ENCODE measurements at places on chromosomes 5 and 9.

DNA sequence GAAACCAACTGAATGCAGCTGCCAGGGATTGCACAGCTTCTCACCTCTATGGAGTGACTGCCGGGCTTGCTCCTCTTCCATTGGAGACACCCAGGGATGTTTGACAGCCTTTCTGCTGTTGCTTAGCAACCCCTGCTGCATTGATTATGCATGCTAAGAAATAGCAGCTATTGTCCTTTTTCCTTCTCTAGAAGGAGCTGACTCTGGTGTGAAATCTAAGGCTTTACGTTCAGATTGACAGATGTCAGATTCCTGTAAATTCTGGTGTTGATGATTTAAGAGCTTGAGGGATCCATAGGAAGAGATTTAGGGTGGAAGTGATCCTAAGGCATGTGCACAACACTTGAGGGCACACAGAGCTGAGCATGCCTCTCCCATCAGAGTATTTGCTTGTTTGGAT lies 267.7 kb downstream of the NTRK2 start:
- DNase-seq, result no peak

GRCh38 chr5:98489021-98489420 lies 284.4 kb upstream of the RGMB start:
- no peak for DNase-seq

DNA sequence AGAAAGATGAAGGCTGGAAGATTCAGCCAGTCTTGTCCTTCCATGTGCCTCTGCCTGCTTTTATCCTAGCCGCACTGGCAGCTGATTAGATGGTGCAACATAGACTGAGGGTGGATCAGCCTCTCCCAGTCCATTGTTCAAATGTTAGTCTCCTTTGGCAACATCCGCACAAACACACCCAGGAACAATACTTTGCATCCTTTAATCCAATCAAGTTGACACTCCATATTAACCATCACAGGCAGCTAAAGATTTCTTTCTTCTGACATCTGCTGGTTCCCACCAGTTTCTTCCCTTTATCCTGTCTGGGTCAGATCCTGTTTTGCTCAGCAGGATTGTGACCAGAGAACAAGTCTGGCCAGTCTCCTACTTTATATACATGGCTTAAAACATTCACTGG lies 276.5 kb upstream of the TYRP1 start:
- peak; percentile 92 for DNase-seq

GRCh38 chr9:100101608-100102007 lies 2.6 kb downstream of the INVS start:
- DNase-seq, result peak; percentile 59

GRCh38 chr9:78437296-78437695 lies 140.4 kb downstream of the PSAT1 start:
- DNase-seq, result no peak

GRCh38 chr5:180974612-180975315 lies 13.9 kb upstream of the BTNL3 start:
- DNase-seq, result no peak

- DNase-seq, result no peak
These were observed 112.8 kb upstream of the SLC25A48 start for GRCh38 chr5:135721548-135722090.

GRCh38 chr9:32092031-32092430 lies 292.4 kb upstream of the ACO1 start:
- no peak for DNase-seq

GRCh38 chr9:121278477-121279261 lies 10.7 kb downstream of the GSN start:
- peak; percentile 76 for DNase-seq

GRCh38 chr9:87333802-87334201 lies 163.9 kb upstream of the DAPK1 start:
- no peak for DNase-seq

DNA sequence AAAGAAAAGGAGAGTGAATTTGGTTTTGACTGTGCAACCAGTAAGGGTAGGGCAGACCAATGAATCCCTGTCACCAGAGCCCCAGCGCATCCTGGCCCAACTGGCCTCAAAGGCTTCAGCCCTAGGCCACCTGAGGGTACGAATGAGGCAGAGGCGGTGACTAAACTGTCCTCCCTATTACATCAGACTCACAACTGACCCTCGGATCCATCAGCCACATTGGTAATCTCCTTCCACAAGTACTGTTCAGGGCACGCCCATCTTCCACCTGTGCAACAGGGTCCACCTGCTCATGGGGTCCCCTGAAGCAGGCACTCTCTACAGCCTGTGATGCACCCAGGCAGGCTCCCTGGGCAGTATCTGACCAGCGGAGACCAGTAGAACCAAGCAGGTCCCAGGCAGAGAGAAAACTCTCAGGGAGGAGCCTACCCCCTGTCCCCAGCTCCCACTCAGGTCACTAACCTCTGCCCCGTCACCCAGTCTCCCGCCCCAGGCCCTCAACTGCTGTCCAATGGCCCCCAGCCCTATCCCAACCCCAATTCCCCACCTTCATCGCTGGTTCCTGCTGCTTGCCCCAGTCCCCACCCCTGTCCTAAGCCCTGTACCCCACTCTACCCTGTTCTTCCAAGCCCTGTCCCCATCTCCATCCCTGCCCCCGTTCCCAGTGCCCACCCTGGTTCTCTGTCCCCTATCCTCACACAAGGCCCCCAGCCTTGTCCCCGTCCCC lies 904 bp downstream of the EDF1 start:
- DNase-seq, result no peak

DNA sequence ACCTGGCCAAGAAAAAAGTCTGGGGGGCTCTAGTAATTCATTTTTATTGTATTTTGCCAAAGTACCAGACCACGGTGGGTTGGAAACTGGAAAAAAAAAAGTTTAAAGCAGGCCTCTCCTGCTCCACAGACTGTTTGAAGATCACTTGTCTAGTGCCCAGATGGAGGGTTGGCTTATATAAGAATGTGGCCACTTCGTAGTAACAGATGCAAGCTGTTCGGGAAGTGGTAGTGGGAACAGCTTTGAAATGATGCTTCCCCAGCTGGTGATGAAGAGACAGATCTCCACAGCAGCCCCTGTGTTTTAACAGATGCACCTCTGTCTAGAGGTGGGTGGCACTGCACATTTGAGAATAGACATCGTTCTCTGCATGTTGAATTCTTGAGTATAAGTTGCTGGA lies 54.3 kb upstream of the DMRT3 start:
- peak; percentile 21 for DNase-seq

DNA sequence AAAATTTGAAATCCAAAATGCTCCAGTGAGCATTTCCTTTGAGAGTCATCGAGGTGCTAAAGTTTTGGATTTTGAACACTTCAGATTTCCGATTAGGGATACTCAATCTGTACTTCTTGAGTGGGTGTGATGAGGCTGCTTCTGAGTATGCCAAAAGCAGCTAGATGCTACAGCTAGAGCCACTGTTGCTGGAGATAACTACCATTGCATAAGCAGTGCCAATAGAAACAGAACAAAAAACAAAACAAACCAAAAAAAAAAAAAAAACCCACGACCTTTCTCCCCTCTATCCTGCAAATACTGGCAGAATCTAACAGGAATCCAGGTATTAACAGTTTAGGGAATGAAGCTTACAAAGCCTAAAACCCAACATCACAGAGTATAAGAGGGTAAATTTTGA lies 43.5 kb downstream of the PKD2L2 start:
- DNase-seq, result no peak

DNA sequence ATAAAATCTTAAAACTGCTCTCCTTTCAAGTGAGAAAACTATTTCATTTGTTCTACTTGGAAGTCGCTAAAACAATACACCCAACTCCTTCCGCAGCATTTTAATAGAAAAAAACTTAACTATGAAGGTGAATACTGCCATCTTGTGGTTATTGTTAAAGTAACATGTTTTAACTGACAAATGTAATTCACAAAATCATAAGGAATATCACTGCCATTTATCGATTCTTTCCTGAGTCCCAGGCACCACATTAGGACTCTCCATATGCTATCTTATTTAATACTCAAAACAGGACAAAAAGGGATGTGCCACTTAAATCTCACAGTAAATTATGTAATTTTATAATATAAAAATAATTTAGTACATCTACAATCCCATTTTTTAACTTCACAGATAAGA lies 130.5 kb upstream of the ITGA1 start:
- peak; percentile 75 for DNase-seq

- no peak for DNase-seq
These were observed 21.2 kb downstream of the GAS1 start for GRCh38 chr9:86926145-86926544.

- no peak for DNase-seq
These were observed 156.3 kb downstream of the PLPPR1 start for GRCh38 chr9:101184813-101185278.

DNA sequence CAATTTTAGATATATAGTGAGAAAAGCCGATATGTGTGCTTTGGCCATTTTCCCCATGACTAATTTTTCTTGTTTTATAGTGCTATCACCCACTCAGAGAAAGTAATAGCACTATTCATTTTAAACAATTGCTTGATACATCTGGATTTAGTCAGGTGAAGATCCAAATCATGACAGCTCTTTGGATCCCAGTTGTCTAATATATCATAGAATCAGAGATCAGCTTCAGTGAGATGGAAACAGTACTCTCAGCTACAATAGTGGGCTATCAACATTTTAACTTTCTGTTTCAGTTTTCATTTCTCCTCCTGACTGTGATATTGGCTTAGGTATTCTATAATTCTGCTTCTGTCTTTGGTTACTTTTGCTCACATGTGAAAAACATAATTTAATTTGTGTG lies 38.7 kb downstream of the VCAN start:
- no peak for DNase-seq

DNA sequence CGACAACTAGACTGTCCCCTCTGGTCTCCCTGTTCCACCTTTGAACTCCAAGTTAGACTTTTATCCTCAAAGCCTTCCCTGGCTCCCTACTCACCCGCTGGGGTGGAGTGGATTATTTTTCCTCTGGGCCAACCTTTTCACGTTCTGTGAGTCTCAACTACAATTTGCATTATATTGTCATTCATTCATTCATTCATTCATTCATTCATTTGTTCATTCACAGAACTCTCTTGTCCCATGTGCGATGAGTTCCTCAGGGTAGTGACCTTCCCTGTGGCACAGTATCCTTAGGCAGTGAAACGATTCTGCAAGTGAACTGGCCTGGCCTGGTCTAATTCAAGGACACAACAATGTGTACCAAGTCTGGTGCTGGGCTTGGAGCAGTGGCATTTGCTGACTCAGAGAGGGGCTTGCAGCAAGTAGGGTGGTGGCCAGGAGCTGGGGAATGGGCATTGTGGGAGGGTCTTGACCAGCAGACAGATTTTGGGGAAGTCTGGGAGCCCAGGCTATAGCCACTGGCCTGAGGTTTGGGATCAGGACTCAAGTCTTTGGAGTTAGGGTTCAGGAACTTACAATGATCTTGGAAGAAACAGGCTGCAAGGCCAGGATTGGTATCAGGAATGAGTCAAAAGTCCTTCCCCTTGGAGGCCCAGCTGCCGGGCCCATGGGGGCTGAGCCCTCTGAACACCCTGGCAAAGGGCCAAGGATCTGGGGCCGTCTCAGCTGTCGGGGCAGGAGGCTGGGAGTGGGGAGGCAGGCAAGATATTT lies 37.2 kb upstream of the COL15A1 start:
- peak; percentile 84 for DNase-seq

GRCh38 chr5:160458806-160459800 lies 37.4 kb downstream of the PTTG1 start:
- DNase-seq, result no peak

- DNase-seq, result no peak
These were observed 45.6 kb downstream of the FOXI1 start for GRCh38 chr5:170151097-170151831.

DNA sequence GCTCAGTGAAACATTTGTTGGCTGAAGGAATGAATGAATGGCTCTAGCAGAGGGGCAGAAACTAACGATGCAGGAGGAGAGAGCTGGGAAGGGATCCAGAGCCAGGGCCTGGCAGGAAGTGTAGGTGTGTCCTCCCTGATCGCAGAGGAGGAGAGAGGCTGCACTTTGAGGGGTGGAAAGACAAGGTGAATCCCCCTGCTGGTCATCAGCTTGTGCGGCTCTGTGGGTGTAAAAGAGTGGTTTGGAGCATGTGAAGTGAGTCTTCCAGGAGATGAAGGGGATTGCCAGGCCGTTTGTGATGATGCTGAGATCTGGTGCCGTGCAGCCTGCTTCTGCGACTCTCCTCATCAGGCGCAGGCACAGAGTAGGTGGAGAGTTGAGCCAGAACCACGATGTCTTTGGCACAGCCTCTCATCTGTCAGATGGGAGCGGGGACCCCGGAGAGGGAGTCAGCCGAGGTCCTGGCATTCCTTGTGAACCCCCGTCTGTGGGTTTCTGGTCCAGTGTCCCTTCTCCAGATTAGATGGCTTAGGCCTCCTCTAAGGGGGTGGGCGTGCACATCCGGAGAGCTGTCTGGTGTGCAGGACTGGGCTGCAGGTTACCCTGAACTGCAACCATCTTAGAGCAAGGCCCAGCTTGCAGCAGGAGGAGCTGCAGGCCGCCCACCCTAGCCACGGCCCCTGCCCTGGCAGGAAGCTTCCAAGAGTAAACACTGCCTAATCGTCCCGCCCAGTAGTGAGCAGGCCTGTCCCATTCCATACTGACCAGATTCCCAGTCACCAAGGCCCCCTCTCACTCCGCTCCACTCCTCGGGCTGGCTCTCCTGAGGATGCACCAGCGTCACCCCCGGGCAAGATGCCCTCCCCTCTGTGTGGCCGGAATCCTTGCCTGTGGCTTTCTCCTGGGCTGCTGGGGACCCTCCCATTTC lies at the start of gene ADAMTS13:
ADAMTS13 (plus strand) TSS at position 753 of the 928 bp plus-strand sequence; CDS start at position 830, 77 bp downstream.
- peak; percentile 50 for DNase-seq

DNA sequence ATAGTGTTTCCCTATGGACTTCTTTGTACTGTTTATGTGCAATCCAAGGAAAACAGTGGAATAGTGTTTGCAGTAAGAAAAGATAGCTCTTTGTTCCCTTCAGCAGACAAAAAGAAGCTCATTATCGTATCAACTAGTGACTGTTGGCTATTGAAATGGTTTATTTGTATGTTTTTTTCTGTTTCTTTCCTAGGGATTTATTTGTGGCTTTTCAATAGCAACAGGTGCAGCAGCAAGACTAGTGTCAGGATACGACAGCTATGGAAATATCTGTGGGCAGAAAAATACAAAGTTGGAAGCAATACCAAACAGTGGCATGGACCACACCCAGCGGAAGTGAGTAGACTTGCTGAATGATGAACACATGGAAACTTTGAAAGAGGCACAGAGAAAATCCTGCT lies 65.1 kb downstream of the SLC44A1 start:
- no peak for DNase-seq

- DNase-seq, result no peak
These were observed 39.7 kb downstream of the FABP6 start for GRCh38 chr5:160269017-160269416.

DNA sequence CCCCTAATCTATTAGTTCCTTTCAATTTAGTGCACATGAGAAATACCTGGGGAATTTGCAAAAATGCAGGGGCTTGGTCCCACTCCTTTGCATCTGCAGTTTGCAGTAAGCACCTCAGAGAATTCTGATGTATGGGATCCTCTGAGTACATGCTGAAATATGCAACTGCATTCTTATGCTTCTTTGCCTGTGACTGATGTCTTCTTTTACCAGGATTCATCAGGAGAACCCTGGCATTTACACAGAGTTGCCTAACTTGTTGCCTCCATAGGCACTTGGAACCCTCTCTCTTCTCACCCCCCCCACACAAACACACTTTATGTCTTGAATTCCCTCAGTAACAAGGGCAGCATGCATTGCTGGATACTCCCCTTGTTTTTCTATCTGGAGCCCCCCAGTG lies 173.1 kb downstream of the KDM4C start:
- no peak for DNase-seq

GRCh38 chr5:74082512-74083055 lies 456.6 kb downstream of the ARHGEF28 start:
- DNase-seq, result no peak

GRCh38 chr5:138316355-138316754 lies 15.2 kb downstream of the CDC25C start:
- DNase-seq, result peak; percentile 13

GRCh38 chr5:134920848-134921575 lies 16.1 kb downstream of the PCBD2 start:
- no peak for DNase-seq

- no peak for DNase-seq
These were observed 117.1 kb downstream of the CMYA5 start for GRCh38 chr5:79806741-79807140.
